T-cell (primary cell): ENCODE measurements at places on chromosomes 7 and 10.

DNA sequence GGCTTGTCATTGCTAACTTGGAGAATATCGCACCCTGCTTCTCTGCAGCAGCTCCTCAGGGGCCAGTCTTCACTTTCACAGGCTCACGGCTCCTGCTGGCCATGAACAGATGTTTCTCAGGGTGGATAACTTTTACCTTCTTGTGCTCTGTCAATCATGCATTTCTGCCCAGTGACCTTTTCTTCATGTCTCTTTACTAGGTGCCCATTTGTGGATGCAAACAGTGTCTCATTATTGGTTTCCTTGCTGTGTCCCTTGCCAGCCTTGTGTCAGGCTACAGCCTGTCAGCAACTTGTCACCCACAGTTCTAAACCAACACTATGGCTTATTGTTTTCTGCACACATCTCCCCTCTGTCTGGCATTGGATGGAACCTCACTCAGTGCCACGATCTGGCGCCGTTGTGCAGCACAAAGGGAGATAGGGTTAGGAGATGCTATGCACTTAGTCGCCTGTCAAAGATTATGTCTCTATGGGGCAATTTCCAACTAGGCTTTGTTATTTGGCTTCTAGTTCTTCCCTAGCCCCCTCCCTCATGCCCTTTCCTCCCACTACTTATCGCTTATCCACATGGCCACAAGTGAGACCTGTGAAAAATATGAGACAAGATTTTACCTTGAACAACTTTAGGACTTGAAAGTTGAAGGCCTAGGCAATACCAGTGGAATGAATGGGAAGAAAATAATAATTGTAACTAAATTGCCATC, 45.7 kb upstream of the NXPH1 start:
- DNase-seq: no peak

- no peak for DNase-seq
Observed at GRCh38 chr7:14590206-14590605, 312.3 kb downstream of the DGKB start.

GRCh38 chr10:98246911-98247805, 20.8 kb downstream of the LOXL4 start:
- no peak for DNase-seq

DNA sequence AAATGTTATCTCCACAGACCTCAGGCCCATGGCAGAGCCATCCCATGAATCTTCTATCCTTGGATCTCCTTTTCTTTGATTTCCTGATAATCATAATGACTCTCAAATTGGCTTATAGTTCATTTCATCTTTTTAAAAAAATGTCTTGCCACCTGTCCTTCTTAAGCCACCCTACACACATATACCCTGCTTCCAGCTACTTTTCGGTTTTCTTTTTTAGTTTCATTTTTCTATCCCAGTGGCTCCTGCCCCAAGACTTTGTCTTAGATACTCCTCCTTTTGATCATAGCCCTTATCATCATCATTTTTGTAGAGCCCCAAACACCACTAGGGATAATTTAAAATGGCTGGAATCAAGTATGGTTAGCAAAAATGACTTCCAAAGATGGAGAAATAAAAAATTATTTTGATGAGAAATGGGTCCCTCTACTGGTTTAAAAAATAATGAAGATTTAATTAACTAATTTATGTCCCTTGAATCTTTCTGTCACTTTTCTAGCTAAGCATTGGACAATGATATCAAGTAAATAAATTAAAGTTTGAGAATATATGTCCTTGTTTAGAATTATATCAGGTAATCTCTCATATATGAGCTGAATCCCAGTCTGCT, 277.3 kb upstream of the SEMA3D start:
- DNase-seq: no peak

DNA sequence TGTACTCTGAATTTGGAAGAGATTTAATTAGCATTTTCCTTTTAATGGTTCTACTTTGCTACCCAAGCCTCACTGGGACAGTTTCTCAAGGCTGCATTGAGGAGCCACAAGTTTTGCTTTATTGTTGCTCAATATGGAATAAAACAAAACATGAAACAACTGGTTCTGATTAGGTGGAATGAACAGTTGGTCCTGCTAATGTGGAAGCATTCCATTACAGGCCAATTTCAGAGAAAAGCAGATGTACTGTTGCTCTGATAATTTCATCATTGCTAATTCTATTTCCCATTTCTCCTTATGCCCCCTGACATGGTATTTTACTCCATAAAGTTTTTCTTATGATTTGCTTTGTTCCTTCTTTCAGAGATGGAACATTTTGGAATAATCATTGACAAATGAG, 66.0 kb upstream of the PAPSS2 start:
- no peak for DNase-seq

- DNase-seq: no peak
Observed at GRCh38 chr7:8481096-8481495, 47.7 kb downstream of the NXPH1 start.

GRCh38 chr10:33189363-33189762, 145.1 kb downstream of the NRP1 start:
- DNase-seq: no peak

GRCh38 chr7:152527610-152528032, 91.8 kb upstream of the KMT2C start:
- DNase-seq: no peak

DNA sequence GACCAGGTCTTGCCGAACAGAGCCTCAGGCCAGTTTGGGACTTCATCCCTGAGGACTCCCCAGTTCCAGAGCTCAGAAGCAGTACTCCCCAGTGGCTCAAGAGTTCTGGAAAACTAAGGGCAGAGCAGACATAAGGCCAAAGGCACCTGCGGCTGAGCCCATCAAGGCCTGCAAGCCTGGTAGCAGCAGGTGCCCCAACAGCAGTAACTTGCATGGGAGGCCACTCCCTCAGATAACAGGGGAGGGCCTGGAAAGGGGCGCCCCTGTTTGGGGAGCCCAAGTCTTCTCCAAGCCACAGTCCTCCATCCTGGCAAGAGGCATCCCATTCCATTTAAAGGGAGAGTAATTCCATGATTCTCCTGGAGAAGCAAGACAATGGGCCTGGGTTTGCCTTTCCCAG, 13.0 kb downstream of the POLL start:
- DNase-seq: no peak

GRCh38 chr7:1531263-1531978, 919 bp downstream of the MAFK start:
- DNase-seq: peak; percentile 50

DNA sequence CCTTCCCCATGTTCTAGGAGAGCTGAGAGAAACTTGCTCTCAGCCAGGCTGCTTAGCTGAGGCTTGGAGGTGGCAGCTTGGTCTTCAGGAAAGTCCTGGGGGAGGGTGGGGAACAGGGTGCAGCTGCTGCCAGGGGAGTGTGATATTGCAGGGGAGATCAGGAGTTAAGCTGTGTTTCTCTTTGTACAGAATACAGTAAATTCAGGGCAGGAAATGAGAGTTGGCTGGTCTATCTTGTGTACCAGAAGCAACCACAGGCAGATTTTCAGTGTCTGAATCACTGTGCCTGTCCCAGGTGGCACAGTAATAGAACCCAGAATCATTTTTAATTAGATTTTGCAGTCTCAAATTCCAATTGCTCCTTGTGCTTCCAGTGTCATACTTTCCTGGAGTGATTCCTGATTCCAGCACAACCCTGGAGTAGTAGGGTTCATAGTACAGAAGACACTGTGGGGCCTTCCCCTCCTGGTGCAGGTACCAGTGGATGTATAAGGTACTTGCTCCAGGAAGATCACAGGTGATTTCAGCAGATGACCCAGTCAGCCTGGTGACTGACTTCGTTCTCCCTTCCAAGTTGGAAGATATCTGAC, 94.0 kb upstream of the TARP start:
- no peak for DNase-seq

DNA sequence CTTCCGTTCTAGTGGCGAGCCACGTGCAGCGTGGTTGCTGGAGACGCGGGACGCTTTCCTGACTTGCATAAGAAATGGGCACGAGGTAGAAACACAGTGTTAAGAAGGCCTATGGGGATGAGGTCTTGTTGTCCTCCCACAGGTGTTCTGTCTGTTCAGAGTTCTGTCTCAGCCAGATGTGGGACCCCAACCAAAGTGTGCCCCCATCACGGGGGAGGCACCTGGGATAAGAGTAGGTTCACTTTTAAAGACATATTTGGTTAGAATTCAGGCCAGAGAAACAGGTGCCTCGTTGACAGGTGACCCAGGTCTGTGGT, 56.0 kb upstream of the PITRM1 start:
- DNase-seq: no peak

DNA sequence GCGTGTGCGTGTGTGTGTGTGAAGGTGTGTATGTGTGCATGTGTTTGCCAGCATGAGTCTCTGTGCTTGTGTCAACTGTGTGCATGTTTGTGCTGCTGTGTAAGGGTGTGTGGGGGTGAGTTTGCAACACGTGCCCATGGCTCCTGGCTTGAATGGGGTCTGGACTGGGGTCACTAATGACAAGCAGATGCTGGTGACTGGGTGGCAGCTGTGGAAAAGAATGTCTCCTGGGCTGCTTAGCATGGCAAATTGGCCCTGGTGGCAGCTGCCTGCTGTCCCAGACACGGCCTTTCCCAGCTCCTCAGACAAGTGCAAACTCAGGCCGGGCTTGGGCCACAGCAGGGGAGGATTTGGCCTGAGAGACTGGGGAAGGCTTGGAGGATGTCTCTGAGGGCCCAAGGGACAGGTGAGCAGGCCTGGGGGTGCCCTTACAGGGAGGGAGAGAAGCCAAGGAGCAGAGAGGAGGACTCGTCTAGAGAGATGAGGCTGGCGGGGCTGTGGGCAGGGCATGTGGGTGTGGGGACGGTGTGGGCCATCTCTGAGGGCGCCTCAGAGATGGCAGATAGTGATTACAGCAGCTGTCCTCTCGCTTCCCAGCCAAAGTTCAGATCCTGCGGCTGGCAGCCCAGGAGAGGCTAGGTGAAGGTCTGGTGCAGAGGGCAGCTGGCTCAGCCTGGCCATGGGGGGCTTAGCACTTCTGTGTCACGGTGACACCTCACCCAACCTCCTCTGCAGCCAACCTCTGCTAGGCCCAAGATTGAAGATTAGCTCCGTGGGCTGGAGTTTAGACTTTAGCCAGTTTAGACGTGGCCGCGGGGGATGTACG, 1.5 kb downstream of the AQP1 start:
- no peak for DNase-seq

DNA sequence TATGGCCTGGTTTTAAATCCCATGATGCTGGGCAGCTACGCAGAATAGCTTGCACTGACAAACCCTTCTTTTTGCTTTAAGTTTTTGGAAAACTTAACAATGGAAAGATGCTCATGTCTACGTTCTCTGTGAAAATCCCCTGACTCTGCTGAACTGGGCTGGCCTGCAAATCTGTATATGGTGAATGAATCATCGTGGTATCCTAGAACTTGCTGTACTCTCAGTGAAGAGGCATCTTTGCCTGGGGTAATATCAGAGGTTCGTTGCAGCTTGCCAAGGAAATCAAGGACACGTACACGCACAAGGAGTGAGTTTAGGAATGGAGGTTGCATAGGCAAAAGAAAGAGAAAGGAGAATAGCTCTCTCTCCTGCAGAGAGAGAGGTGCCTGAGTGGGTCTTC, 382.0 kb upstream of the ADARB2 start:
- DNase-seq: no peak

DNA sequence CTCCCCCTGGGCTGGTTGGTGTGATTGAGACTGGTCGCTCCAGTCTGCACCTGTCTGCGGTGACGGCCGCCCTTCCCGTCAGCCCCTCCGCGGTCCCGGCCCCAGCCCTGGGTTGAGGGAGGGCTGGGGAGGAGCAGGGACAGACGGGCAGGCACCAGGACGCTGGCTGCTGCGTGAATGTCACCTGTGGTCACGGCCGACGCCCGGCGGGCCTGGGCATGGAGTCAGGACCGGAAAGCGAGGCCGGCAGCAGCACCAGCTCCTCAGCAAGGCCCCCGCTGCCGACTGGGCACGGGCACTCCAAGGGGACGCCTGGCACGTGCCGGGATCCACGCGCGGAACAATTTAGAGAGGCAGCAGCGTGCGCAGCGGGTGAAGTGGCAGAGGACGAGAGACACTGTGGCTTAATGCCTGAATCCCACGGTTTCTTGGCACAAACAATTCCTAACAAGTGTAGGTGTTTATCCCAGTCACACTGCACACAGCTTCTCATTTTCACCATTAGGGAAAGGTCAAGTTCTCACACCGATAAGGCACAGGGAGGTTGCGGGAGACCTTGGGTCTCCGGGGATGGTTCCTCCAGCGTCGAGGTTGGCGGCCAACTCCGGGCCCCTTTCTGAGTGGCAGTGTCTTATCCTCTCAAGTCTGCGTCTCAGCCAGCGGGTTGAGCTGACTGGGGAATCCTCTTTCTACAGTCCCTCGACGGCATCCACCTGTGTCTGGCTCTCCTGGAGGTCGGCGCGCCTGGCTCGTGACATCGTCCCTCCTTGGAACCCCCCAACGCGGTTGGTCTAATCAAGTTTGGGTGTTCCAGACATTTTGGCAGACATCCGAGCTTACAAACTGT, 66.4 kb upstream of the ADGRA1 start:
- no peak for DNase-seq

DNA sequence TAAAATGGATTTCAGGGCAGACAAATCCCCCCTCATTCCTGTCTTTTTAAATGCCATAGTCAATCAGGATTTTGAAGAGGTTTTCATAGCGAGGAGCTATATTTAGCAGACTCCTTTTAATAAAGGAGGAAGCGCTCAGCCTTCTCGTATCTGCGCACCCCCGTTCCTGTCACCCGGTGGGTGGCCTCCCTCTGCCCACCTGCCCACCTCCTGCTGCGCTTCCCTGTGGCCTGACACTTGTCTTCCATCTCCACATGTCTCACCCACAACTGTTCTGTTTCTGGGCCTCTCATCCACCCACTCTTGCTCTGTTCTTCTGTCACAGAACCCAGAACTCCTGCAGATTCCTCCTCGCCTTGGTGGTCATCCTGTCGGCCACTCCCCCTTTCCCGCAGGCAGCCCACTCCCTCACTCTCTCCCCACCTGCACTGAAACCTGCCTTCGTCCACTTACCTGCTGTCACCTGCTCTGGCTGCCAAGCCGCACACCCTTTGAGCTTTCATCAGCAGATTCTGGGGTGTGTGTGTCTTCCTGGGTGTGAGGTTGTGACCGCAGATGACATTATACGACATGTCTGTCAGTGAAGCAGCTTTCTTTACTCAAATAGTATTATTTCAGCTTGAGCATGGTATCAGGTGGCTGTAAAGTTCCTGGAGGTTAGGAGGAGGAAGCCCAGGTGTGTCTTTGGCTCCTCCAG, 163.5 kb upstream of the AGK start:
- no peak for DNase-seq

GRCh38 chr10:64369885-64370773, 848.9 kb downstream of the REEP3 start:
- no peak for DNase-seq
